ENCODE measurements at places on chromosomes 16 and 17. TPM values are rescaled to one million over a fixed set of nuclear protein-coding genes. Genes with fewer than 3 reads are reported as not detected.

SALL1 gene
- 0.33 TPM for total RNA-seq

DNA sequence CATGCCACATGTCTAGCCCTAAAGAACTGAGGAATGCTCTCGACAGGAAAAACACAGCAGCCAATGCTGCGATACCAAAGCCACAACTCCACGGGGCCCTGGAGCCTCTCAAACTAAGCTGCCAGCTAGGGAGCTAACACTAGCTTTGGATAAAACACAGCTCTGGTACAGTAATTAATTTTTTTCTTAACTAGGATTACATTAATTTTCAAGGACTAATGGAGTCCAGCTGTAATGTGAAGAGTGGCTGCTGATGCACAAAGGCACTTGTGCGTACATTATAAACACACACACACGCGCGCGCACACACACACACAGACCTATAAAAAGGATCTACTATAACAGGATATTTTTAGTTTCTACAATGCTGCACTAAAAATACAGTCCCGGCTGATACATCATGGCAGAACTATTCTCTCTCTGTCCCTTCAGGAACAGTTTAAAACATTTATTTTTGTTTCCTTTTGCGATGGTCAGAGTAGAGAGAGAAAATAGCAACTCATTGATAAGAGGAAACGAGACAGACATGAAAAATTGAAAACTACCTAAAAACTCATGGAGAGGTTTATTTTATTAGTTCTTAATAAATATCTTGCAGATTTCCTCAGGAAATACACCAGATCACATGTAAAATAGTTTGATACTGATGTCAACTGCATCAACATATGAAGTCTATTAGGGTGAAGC, 88.5 kb downstream of the SMG6 start:
- DNase-seq: no peak

ACSF3 gene
- 41.5 TPM for total RNA-seq

DNA sequence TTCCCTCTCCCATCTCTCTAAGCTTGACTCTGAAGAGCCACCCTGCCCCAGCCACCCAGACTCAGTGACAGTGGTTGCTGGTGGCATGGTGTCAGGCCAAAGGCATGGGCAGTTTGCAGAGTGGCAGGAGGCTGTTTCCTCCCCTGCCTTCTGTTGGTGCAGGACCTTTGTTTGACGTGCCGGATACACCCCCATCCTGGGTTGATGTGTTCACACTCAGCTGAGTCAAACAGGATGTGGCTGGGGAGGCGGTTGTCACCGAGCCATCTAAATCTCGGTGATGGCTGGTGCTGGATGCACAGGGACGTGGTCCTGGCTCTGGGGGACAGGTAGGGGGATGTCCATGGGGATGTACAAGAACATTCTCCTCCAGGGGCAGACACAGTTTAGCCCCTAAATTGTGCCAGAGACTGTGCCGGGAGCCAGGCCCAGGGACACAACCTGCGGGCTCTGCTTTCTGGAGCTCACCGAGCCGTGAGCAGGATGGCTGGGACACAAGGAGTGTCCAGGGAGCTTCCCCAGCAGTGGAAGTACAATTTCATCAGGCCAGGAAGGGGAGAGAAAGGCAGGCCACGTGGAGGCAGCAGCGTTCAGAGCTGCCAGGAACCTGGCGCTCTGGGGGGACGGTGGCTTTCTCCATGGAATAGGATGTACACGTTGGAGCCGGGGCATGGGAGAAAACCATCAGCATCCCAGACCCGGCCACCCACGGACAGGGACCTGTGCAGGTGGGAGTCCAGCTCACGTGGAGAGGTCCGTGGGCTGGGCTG, 264.2 kb downstream of the SEC14L1 start:
- no peak for DNase-seq

GRCh38 chr17:65008882-65009281, 47.7 kb downstream of the GNA13 start:
- no peak for DNase-seq

PRSS22 gene
- total RNA-seq: 25.1 TPM

DNA sequence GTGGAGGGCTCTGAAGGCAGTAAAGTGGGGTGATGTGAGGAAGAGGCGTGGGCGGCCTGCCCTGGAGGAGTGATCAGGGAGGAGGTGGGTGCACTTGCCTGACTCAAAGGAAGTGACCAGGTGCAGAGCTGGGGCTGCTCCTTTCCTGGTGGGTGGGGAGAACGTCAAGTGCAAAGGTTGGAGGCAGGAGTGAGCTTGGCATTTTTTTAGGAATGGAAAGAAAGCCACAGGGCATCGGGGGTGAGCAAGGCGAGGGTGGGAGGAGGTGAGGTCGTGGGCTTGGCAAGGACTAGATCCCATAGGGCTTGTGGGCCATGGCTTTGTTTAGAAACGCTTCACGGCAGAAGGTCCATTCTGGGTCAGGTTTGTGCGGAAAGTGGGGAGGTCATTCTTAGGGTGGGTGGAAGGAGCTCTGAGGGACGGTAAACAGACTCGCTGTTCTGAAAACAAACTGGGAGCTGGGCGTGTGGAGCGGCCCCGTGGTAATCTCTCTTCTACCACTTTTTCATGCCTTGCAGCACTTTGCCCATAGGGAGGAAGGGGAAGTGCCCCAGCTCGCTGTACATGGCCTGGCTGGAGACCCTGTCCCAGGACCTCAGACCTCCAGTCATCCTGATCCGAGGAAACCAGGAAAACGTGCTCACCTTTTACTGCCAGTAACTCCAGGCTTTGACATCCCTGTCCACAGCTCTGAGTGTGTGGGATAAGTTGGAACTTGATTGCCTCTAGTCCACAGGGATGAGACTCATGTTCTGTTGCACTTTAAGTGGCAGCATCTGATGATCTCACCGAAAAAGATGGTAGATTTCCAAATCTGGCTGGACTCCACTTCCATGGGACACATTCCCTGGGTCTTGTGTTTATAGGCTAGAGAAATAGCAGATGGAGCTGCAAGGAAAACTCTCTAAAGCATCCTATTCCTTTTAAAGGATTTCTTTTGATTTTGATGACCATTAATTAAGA, 18.9 kb upstream of the HERPUD1 start:
- no peak for DNase-seq

PERCC1 gene
- not detected for total RNA-seq

GRCh38 chr16:19997264-19997663, 76.4 kb downstream of the GPR139 start:
- no peak for DNase-seq

RAB34 gene
- 178 TPM for total RNA-seq

GRCh38 chr17:8745586-8746500, 1.2 kb upstream of the CCDC42 start:
- peak; percentile 88 for DNase-seq

DNA sequence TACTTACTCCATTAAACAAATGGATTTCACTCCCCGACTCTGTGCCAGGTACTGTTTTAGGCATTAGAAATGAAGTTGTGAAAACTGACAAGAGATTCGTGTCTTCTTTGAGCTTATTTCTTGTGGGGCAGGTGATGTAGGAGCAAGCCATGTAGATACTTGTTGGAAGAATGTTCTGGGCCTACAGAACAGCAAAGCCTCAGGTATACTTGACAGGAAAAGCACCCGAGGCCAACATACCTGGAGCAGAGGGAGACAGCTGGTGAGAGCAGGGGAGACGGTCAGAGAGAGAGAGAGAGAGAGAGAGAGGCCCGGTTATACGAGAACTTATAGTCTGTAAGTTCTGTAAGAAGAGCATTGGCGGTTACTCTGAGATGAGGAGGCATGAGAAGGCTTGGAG, 110.8 kb downstream of the FTO start:
- no peak for DNase-seq

DNA sequence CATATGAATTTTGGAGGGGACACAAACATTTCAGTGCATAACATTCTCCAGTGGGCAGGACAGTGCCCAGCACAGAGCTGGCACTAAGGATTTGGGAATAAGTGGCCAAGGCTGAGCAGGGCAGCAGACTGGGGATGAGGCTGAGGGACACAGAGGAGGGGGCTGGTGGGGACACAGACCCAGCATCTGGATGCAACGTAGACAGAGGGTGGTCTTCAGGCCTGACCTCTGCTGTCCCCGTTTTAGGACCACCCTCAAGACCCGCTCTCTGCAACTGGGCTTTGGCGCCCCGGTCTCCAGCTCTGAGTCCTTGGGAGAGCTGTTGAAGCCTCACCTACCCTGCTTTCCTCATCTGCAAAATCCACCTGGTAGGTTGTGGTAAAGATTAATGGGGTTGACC, 3.3 kb upstream of the PRSS33 start:
- no peak for DNase-seq

TAC4 gene
- total RNA-seq: not detected

- no peak for DNase-seq
These were observed at the start of gene PSMB10 for GRCh38 chr16:67936124-67936879. PSMB10 (minus strand) TSS chr16:67936850; CDS start chr16:67936749, 101 bp downstream.

STH gene
- not detected for total RNA-seq

DNA sequence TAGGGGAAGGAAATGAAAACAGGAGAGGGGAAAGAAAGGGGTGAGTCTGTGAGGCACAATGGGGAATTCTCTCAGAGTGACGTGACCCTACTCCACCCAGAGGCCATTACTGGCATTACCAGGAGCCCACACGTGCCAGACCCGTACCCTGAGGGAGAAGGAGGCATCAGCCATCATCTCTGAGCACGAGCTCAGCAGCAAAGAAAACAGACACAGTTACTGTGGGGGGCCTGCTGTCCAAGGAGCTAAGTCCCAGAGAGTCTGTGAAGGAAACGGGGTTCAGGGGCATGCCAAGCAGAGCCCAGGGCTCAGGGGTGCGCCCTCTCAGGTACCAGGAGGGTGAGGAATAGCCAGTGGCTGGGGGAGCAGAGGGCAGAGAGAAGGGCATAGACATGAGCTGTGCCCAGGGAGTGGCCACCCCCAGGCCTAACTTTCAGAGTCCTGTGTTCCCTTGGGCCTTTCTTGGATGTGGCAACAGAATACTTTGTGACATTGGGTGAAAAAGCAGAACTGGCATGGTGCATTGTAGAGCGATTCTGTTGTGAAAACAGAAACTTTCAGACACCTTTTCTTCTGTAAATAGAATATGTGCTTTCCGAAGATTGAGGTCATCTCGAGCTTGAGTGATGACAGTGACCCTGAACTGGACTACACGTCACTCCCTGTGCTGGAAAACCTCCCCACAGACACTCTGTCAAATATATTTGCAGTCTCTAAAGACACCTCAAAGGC, 11.3 kb downstream of the TAF1C start:
- DNase-seq: peak; percentile 73

- no peak for DNase-seq
These were observed 33.3 kb downstream of the PECAM1 start for GRCh38 chr17:64357191-64357981.

MSL1 gene
- 132 TPM for total RNA-seq

- DNase-seq: no peak
These were observed 18.3 kb downstream of the PDIA2 start for GRCh38 chr16:301235-301634.

AATK gene
- 15.2 TPM for total RNA-seq

- peak; percentile 47 for DNase-seq
These were observed at the start of gene PGAP6 for GRCh38 chr16:381789-382717. PGAP6 (minus strand) TSS chr16:381978; CDS start chr16:381821, 157 bp downstream.

- no peak for DNase-seq
These were observed 7.8 kb downstream of the ST6GALNAC2 start for GRCh38 chr17:76577876-76578275.

VPS25 gene
- total RNA-seq: 59.4 TPM

DNA sequence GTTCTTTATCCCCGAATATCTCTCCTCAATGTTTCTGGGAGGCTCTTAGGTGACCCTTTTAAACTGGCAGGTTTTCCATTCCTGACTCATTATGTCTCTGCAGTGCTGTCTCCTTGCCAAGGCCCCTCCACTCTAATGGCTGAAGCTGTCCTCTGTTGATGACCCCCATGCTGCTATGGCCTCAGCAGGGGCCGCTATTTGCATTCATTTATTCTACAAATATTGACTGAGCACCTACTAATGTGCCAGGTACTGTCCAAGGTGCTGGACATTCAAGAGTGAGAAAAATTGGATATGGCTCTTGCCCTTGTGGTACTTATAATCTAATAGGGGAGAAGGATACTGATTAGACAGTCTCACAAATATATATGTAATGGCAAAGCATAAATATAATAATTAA, 55.4 kb downstream of the GP2 start:
- DNase-seq: no peak

GRCh38 chr17:8698162-8698971, 46.3 kb downstream of the CCDC42 start:
- peak; percentile 82 for DNase-seq

- no peak for DNase-seq
These were observed 131.2 kb upstream of the MPHOSPH6 start for GRCh38 chr16:82301146-82301755.

- DNase-seq: no peak
These were observed 123.5 kb upstream of the ZFHX3 start for GRCh38 chr16:73171380-73171779.

GRCh38 chr17:57833179-57833939, 16.5 kb downstream of the MRPS23 start:
- peak; percentile 50 for DNase-seq

DNA sequence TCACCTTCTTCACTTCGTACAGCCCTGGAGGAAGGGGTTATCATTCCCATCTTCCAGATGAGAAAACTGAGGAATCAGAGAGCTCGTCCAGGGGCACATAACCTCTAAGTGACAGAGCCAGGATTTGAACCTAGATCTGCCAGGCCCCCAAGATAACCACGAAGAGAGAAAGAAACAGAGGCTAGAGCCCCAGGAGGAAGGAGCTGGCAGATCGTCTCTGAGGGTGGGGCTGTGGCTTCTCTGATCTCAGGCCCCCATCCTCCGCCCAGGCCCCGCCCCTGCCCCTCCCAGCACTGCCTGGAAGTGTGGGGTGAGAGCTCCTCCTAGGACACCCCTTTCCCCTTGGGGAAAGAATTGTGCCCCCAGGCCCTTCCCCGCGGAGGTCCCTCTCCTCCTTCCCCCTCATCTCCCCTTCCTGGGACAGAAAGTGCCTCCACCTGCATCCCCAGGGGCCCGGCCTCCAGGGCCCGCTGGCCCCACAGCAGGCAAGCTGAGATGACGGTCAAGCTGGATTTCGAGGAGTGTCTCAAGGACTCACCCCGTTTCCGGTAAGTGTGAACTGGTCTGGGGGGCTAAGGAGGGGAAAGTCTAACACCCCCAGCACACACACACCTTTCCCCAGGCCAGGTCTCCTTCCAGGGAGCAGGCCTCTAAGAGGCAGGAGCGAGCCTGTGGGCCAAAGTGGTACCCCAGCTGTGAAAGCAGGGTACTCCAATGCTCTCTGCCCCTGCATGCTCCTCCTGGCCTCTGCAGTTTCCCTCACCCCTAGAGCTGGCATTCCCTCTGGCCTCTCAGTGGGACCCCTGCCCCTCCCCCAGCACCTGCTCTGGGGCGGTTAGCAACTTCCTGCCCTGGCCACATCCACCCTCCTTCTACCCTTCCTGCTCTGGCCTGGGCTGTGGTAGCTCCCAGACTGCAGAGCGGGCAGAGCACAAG, at the start of gene ACAP1:
TSS of gene ACAP1 (plus strand) at position 290 of the 936 bp plus-strand sequence. CDS start at position 496, 206 bp downstream.
- DNase-seq: no peak

DNA sequence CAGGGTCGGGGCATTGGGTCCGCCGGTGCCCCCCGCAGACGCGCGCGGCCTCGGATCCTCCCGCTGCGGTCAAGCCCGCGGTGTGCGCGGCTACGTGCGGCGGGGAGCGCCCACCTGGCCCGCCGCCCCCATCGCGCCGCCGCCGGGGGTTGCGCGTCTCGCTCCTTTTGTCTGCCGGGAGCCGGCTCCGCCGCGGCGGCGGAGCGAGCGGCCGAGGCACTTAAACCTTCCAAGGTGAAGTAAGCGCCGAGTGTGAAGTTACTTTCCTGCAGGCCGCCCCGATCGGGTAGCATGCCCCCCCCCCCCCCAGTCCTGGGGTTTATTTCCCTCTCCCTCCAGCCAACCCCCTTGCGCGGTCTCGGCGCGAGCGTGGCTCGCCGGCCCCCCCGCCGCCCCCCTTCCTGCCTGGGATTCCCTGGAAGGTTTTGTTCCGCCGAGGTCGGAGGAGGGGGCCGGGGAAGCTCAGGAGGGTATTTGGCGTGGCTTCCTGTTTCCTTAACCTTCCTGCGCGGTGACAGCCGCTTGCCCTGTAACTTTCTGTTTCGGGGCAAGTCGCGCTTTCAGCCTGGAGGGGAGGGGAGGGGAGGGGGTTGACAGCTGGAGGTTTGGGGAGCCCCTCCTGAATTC, 56.6 kb upstream of the GSE1 start:
- DNase-seq: no peak
